ENCODE measurements at places on chromosomes 11 and 22. TPM values are rescaled to one million over a fixed set of nuclear protein-coding genes. Genes with fewer than 3 reads are reported as not detected.

SCGB1A1 gene
- total RNA-seq: not detected

TIMM10B gene
- 30.8 TPM for total RNA-seq

MYBPC3 gene
- total RNA-seq: not detected

C11orf87 gene
- total RNA-seq: 0.16 TPM

CRYBB3 gene
- not detected for total RNA-seq

P2RY6 gene
- total RNA-seq: not detected

CASP12 gene
- not detected for total RNA-seq

H19 gene
- 518 TPM for total RNA-seq

MUC6 gene
- total RNA-seq: not detected

RANBP1 gene
- 101 TPM for total RNA-seq

GAL gene
- total RNA-seq: 0.09 TPM

HORMAD2 gene
- not detected for total RNA-seq

CRY2 gene
- 12.9 TPM for total RNA-seq

PPP6R3 gene
- 75.3 TPM for total RNA-seq

SLC15A3 gene
- 22.6 TPM for total RNA-seq

EFEMP2 gene
- 71.1 TPM for total RNA-seq

HIKESHI gene
- 57.4 TPM for total RNA-seq

HPS5 gene
- total RNA-seq: 36.7 TPM

SCN3B gene
- under 0.01 TPM for total RNA-seq

OR8D4 gene
- total RNA-seq: not detected

OR52A1 gene
- total RNA-seq: not detected

BCL2L13 gene
- 42.6 TPM for total RNA-seq

MACROD1 gene
- 16.9 TPM for total RNA-seq

DBX1 gene
- not detected for total RNA-seq

TRIM66 gene
- total RNA-seq: 9.8 TPM

NXPE2 gene
- total RNA-seq: 0.09 TPM

TEX12 gene
- 0.16 TPM for total RNA-seq

MEI1 gene
- 0.17 TPM for total RNA-seq

VSIG2 gene
- 0.09 TPM for total RNA-seq

CCDC117 gene
- 9.6 TPM for total RNA-seq

ADAMTS15 gene
- total RNA-seq: 29.6 TPM

SLC37A2 gene
- total RNA-seq: 1.6 TPM

DNAJB7 gene
- not detected for total RNA-seq

TREH gene
- total RNA-seq: under 0.01 TPM

MS4A4E gene
- not detected for total RNA-seq

INS gene
- total RNA-seq: not detected

CNGA4 gene
- total RNA-seq: 0.09 TPM

MRE11 gene
- 6.0 TPM for total RNA-seq

All from bronchial smooth muscle cell (primary cell).